Kidney (tissue), 22 donors: ENCODE measurements at places on chromosomes 1 and 21. TPM values are rescaled to one million over a fixed set of nuclear protein-coding genes. Genes with fewer than 3 reads are reported as not detected.
A peak's percentile ranks its signal among the peaks of the same experiment; 100 is the strongest.

GRCh38 chr1:205870236-205870635 is 20.3 kb upstream of the PM20D1 start:
- no peaks in the 10 kb centered on the region for H3K27me3 ChIP-seq
- no peaks in the 10 kb centered on the region for H3K4me1 ChIP-seq
- H3K36me3 ChIP-seq, result no peaks in the 10 kb centered on the region
- DNase-seq, result no peak
- no peak overlapping the region for H3K27ac ChIP-seq

- DNase-seq, result no peak
- no peaks in the 10 kb centered on the region for H3K36me3 ChIP-seq
- H3K4me1 ChIP-seq, result no peaks in the 10 kb centered on the region
- H3K27ac ChIP-seq, result no peak overlapping the region
Observed at GRCh38 chr1:165056914-165057313, 299.6 kb downstream of the LMX1A start.

OR2L2 gene
- not detected for polyA plus RNA-seq

DNA sequence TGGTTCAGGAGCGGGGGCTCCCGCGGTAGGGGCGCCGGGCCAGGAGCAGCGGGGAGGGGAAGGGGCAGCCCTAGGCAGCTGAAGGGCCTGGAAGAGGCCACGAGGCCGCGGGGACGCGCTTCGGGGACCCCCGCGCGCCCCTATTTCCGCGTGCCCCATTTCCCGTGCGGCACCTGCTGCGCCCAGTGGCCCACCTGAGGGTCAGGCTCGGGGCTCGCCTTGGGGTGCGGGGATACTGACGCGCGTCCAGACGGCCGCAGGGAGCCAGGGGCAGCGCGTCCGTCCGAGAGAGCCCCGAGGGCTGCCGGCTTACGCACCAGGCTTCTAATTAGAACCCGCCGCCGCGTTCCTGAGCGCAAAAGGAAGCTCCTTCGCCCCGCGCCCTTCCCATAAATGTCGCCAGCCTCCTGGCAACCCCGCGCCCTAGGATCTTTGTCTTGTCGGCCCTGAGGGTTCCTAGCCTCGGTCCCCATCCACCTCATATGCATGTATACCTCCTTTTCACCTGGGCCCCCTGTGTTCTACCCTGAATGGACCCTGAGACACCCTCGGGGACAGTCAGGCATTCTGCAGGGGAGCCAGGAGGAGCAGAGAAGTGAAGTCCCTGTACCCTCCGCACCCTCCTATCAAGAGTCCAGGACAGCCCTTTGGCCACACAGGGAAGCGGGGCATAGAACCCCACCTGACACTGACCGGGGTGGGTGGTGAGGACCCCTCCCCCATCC is 1.8 kb downstream of the WNT3A start:
- H3K4me1 ChIP-seq, result no peaks in the 10 kb centered on the region
- peaks cover 29% of the 10 kb centered on the region for H3K27me3 ChIP-seq
- H3K36me3 ChIP-seq, result no peaks in the 10 kb centered on the region
- no peak overlapping the region for H3K4me3 ChIP-seq
- no peak for DNase-seq

PPIAL4G gene
- not detected for polyA plus RNA-seq

DNA sequence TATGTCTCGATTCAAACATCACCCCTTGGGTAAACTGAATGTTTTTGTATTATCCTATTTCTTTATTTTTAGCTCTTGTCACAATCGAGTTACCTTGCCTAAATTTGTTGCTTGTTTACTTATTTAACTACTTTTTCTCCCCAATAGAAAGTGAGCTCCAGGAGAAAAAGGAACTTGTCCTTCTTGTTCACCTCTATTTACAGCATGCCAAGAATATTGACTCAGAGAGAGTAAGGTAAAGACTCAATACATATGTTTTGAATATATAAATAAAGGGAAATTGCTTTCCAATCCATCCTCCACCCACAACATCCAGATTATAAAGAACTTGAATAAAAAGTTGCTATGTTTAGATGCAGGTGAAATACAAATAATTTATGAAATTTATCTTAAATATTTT is 107.3 kb upstream of the PDC start:
- no peak overlapping the region for H3K27ac ChIP-seq
- no peak for DNase-seq
- H3K4me1 ChIP-seq, result no peaks in the 10 kb centered on the region
- no peaks in the 10 kb centered on the region for H3K27me3 ChIP-seq
- H3K36me3 ChIP-seq, result no peaks in the 10 kb centered on the region

GRCh38 chr21:46459024-46459355 is 299 bp downstream of the DIP2A start:
- peaks cover 5% of the 10 kb centered on the region for H3K4me1 ChIP-seq
- H3K27ac ChIP-seq, result peak overlapping the region; percentile 75
- no peaks in the 10 kb centered on the region for H3K27me3 ChIP-seq
- H3K36me3 ChIP-seq, result no peaks in the 10 kb centered on the region

GRCh38 chr1:226061841-226062557 is 517 bp upstream of the H3-3A start:
- peaks cover 13% of the 10 kb centered on the region for H3K36me3 ChIP-seq
- H3K4me1 ChIP-seq, result peaks cover 10% of the 10 kb centered on the region
- H3K4me3 ChIP-seq, result peak overlapping the region; percentile 94
- peak; percentile 94 for DNase-seq

FUBP1 gene
- polyA plus RNA-seq, result 63.7 TPM

DNA sequence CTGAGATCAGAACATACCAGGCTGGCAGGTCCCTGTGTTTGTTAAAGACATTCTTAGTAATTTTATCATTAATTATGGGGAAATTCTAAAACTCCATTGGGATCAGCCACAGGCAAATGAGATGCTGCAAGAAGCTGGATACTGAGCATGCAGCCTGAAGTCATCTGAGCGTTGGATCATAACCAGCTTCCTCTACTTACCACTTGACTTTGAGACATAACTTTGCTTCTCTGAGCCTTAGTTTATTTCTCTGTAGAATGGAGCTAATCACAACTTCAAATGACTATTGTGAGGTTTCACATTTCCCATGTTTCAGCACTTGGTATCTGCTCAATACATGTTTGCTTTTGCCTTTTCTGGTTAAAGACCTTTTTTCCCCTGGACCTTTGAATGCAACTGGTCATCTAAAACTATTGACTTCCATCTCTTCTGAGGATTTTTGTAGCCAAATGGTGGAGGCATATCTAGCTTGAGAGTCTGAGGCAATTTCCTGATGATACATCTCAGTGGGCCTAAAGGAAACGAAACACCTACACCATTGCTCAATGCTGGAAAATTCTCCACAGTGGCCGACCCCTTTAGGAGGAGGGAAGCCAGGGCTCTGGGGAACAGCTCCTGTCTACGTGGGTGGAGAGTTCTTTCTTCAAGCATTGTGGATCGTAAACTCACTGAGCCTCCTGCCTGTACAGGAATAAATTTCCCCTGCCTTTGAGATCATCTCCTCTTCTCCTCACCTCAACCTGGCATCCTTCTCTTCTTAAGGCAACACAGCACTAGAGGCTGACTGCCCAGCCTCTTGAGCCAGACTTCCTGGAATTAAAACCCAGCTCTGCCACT is 109.1 kb upstream of the HOOK1 start:
- no peaks in the 10 kb centered on the region for H3K36me3 ChIP-seq
- H3K4me3 ChIP-seq, result no peak overlapping the region
- H3K27me3 ChIP-seq, result no peaks in the 10 kb centered on the region
- no peak overlapping the region for H3K27ac ChIP-seq

DNA sequence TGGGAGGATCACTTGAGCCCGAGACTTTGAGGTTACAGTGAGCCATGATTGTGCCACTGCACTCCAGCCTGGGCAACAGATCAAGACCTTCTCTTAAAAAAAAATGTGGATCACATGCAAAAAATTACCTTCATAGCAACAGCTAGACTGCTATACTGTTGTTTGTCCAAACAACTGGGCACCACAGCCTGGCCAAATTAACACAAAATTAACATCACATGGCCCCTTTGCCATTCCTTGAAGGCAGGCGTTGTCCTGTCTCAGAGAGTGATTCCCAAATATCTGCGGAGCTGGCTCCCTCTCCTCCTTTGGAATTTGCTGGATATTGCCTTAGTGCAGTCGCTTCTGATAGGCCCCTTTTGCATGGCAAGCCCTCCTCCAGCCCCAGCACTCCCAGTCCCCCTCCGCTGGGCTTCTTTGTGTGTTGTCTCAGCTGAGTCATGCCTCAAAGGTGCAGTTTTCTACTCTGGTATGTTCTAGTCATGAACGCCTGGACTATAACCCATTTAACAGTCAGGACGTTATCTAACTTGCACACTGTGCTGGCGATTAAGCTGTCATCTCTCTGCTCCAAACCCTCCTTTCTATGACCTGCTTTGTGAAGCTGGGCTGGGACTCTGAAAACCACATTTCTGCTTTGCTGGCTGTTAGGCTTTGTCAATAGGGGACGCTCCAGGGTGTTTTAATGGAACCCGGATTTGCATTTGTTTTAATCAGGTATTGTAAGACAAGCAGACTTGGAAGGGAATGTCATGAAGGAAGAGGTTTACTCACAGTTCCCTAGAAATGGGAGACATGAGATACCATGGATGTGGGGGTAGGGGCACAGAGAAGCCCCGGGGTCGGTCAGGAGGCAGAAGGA is 20.1 kb upstream of the HPCAL4 start:
- H3K27me3 ChIP-seq, result peaks cover 2% of the 10 kb centered on the region

DNA sequence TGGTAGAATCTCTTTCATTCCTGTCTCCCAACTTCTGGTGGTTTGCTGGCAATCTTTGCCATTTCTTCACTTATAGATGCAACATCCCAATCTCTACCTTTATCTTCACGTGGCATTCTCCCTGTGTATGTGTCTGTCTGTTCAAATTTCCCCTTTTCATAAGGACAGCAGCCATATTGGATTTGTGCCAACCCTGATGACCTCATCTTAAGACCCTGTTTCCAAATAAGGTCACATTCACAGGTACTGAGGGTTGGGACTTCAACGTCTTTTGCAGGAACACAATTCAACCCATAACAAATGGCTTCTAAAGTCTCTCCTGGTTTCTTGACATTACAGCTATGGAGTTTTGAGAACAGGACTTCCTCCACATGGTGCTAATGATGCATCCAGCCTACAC is 84.5 kb upstream of the OLIG2 start:
- no peaks in the 10 kb centered on the region for H3K36me3 ChIP-seq
- H3K4me3 ChIP-seq, result no peak overlapping the region
- H3K4me1 ChIP-seq, result peaks cover 5% of the 10 kb centered on the region
- no peak for DNase-seq

PTGFR gene
- 2.4 TPM for polyA plus RNA-seq

AGT gene
- 65.1 TPM for polyA plus RNA-seq

DNA sequence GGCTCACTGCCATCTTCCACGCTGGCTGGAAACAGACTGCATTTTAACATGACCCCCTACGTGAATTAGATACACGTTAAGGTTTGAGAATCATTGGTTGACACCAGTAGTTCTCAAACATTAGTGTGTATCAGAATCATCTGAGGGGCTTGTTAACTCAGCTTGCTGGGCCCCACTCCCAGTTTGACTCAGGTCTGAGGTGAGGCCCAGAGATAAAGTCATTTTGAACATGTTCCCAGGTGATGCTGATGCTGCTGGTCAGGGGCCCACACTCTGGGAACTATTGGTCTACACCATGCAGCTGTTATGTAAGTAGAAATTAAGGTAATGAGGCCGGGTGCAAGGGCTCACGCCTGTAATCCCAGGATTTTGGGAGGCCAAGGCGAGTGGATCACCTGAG is 1.3 kb downstream of the LSM10 start:
- peaks cover 15% of the 10 kb centered on the region for H3K36me3 ChIP-seq
- H3K4me1 ChIP-seq, result no peaks in the 10 kb centered on the region
- no peaks in the 10 kb centered on the region for H3K27me3 ChIP-seq
- H3K27ac ChIP-seq, result no peak overlapping the region
